CD4-positive, CD25-positive, alpha-beta regulatory T cell (primary cell): ENCODE measurements at places on chromosomes 7 and 10. TPM values are rescaled to one million over a fixed set of nuclear protein-coding genes. Genes with fewer than 3 reads are reported as not detected.

Gene PLCE1
- not detected for total RNA-seq

- no peak overlapping the region for H3K27ac ChIP-seq
- H3K4me3 ChIP-seq, result no peak overlapping the region
- H3K27me3 ChIP-seq, result no peaks in the 10 kb centered on the region
- H3K4me1 ChIP-seq, result no peaks in the 10 kb centered on the region
- H3K36me3 ChIP-seq, result no peaks in the 10 kb centered on the region
Observed at GRCh38 chr10:78520737-78521430, 487.2 kb downstream of the RPS24 start.

Gene SPDYE8
- not detected for total RNA-seq

Gene PTEN
- total RNA-seq, result 99.2 TPM

GRCh38 chr7:130927564-130927963 lies 193.6 kb upstream of the KLF14 start:
- H3K27ac ChIP-seq, result peak overlapping the region; percentile 94
- H3K4me1 ChIP-seq, result peaks cover 93% of the 10 kb centered on the region
- DNase-seq, result no peak
- H3K27me3 ChIP-seq, result no peaks in the 10 kb centered on the region

Gene HIF1AN
- total RNA-seq, result 42.9 TPM

Gene RET
- 0.37 TPM for total RNA-seq

- H3K27ac ChIP-seq, result peak overlapping the region; percentile 71
- no peak overlapping the region for H3K4me3 ChIP-seq
- H3K4me1 ChIP-seq, result peaks cover 76% of the 10 kb centered on the region
- H3K36me3 ChIP-seq, result no peaks in the 10 kb centered on the region
- H3K27me3 ChIP-seq, result no peaks in the 10 kb centered on the region
Observed at GRCh38 chr10:72322280-72323058, 32.2 kb downstream of the DNAJB12 start.

GRCh38 chr7:148515237-148515636 lies 75.3 kb upstream of the C7orf33 start:
- DNase-seq, result no peak
- H3K27ac ChIP-seq, result no peak overlapping the region
- H3K27me3 ChIP-seq, result no peaks in the 10 kb centered on the region
- no peak overlapping the region for H3K4me3 ChIP-seq
- no peaks in the 10 kb centered on the region for H3K36me3 ChIP-seq

DNA sequence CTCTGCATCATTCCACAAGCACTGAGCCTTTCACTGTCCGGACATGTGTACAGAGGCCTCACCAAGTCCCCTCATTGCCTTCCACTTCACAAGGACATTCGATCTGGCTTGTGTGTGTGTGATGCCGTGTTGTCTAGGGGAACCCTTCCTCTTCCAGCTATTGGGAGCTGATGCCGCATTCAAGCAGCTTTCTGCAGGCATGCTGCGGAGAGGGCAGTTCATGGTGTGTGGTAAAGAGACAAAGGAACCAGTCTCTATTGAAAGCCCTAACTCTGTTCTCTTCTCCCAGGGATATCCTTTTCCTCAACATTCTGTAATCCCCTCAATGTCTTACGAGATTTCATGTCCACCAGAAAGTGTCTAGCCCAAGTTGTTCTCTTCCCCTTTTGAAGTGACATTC lies 141.6 kb downstream of the ALOX5 start:
- H3K36me3 ChIP-seq, result no peaks in the 10 kb centered on the region
- no peak for DNase-seq
- H3K27me3 ChIP-seq, result no peaks in the 10 kb centered on the region
- no peaks in the 10 kb centered on the region for H3K4me1 ChIP-seq

DNA sequence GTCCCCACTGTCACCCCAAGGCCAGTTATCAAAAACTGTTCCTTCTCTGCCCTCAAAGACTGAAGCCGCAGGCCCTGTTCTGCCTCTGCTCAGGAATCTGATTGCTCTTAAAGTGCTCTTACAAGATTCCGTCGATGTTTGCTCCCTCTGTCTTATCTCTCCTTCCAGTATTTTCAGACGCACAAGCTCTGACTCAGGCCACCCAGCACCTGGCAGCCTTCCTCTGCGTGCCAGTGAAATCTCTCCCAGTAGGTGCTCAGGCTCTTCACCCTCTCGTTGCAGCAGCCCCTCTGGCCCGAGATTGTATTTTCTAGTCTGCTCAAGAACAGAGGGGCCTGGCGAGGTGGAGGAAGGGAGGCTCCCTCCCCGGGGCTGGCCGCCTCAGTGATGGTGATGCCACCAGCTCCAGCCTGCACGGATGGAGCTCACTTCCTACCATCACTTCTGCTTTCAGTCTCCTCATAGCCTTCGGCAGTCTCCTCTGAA lies 276.2 kb downstream of the USP6NL start:
- DNase-seq, result no peak
- no peaks in the 10 kb centered on the region for H3K4me1 ChIP-seq
- H3K4me3 ChIP-seq, result no peak overlapping the region
- no peak overlapping the region for H3K27ac ChIP-seq
- peaks cover 48% of the 10 kb centered on the region for H3K36me3 ChIP-seq
- H3K27me3 ChIP-seq, result no peaks in the 10 kb centered on the region

DNA sequence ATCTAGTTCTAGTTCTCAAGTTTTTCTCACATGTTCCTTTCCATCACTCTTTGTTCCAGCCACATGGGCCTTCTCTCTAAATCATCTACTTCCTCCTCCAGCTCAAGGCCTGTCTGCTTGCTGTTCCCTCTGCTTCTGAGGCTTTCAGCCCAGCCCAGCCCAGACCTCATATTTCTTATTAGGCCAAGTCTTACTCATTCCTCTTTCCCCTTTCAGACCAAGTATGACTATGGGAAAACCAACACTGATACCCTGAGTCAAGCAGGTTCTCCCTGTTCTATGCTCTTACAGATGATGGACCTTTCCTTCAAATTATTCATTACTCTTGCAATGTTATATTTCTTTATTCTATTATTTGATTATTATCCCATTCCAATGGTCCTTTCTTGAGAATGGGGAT lies 80.3 kb upstream of the SEM1 start:
- H3K27ac ChIP-seq, result no peak overlapping the region
- no peak overlapping the region for H3K4me3 ChIP-seq
- no peaks in the 10 kb centered on the region for H3K36me3 ChIP-seq
- H3K4me1 ChIP-seq, result no peaks in the 10 kb centered on the region
- peaks cover 1% of the 10 kb centered on the region for H3K27me3 ChIP-seq

- H3K4me1 ChIP-seq, result no peaks in the 10 kb centered on the region
- DNase-seq, result no peak
- H3K36me3 ChIP-seq, result no peaks in the 10 kb centered on the region
- no peak overlapping the region for H3K4me3 ChIP-seq
- H3K27me3 ChIP-seq, result no peaks in the 10 kb centered on the region
- H3K27ac ChIP-seq, result no peak overlapping the region
Observed at GRCh38 chr7:424961-425793, 94.5 kb downstream of the PDGFA start.

DNA sequence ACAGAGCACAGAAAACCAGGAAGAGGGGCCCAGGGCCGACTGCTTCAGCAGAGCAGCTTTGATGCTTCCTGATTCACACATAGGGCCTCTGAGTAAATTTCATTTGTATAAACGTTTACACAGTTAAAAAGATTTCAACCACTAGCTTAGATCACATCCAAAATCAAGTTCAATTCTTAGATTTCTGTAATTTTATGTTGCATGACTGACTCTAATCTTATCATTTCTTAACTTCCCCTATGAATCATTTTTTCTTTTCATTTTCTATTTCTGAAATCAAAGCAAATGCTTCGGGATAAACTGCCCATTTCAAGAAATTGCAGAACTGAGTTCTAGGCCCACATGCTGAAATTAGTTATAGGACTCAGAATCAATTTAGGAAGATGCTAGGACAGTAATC lies 224.7 kb downstream of the INHBA start:
- no peaks in the 10 kb centered on the region for H3K4me1 ChIP-seq
- H3K27me3 ChIP-seq, result no peaks in the 10 kb centered on the region
- no peak overlapping the region for H3K4me3 ChIP-seq

Gene OR2A1
- total RNA-seq, result not detected

- H3K27ac ChIP-seq, result no peak overlapping the region
- no peak overlapping the region for H3K4me3 ChIP-seq
- peak; percentile 43 for DNase-seq
- no peaks in the 10 kb centered on the region for H3K4me1 ChIP-seq
- no peaks in the 10 kb centered on the region for H3K36me3 ChIP-seq
Observed at GRCh38 chr10:86693721-86694369, 25.5 kb downstream of the LDB3 start.

DNA sequence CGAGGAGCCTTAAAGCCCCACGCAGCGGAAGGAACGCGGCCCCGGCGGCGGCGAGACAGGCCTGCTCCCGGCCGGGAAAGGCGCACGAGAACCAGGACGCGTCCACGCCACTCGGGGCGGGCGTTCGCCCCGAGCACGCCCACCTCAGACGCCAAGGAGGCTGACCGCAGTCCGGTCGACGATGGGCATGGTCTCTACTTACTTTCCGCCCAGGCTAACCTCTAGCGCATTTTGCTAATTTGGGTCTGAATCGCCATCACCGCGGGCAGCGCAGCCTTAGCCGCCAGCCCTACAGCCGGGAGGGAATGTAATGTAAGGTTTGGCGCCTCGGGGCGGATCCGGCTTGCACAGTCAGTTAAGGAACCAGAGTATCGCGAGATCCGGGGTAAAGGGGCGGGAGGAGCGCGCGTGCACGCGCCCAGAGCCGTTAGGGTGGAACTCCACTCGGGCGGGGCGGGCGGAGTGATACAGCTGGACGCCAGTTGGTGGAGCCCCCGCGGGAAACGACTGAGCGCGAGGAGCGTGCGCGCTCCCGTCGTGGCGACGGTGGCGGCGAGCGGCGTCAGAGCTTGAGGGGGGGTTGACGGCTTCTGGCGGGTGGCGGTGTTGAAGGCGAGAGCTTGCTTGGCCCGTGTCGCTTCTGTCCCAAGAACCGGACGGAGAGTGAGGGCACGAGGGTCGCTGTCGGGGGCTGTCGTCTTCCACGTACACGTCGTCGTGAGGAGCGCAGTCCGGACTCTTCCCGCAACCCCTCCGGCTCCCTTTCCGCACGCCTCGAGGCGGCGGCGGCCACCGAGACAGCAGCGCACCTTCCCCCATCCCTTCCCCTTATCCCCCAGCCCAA lies at the start of gene LUC7L2:
TSS of gene LUC7L2 (plus strand) at position 529 of the 844 bp plus-strand sequence. CDS start 368 bp downstream, outside the sequence.
- peak within 1 kb of the TSS; percentile 100 for H3K27ac ChIP-seq
- DNase-seq, result peak; percentile 99
- no peaks in the 10 kb centered on the region for H3K27me3 ChIP-seq

DNA sequence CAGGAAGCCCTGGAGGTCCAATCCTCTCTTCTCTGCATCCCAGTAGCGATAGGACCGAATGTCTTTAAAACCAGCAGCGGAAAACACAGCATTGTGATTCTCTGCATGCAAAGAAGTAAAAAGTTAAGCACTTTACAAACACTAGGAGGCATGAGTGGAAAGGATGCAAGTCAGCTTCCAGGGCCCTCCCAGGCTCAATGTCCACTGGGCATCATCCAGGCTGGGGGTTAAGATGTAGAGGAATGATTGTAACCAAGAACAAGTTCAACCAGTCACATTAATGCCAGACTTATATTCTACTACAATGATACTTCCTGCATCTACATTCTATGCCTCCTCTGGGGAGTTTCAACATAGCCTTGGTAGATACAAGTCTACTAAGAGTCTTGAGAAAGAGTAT lies 24.3 kb downstream of the GOT1 start:
- H3K4me3 ChIP-seq, result no peak overlapping the region
- peaks cover 41% of the 10 kb centered on the region for H3K36me3 ChIP-seq
- no peaks in the 10 kb centered on the region for H3K4me1 ChIP-seq
- no peak for DNase-seq
- H3K27me3 ChIP-seq, result no peaks in the 10 kb centered on the region

DNA sequence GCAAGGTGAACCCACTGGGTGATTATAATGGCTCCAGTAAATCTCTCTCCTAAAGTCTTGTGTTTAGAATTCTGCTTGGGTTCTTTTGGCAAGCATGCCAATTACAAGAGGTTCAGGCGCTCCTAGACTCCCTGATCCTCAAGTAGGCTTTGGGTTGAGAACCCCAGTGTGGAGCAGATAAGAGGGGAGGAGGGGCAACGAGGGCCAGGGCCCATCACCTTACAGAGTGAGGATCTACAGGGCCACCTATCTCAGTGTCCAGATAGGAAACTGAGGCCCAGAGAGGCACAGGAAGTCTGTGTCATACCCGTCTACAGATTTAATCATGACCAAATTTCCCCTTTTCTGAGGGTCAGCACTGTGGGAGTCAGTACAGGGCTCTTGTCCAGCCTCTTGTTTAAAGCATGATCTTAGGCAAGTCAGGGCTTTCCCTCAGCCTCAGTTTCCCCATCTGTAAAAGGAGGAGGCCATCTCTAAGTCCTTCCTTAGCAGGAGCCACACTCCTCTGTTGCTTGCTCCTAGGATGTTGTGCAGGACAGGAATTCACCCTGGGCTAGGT lies 4.4 kb downstream of the TACR2 start:
- H3K4me1 ChIP-seq, result peaks cover 15% of the 10 kb centered on the region
- no peaks in the 10 kb centered on the region for H3K36me3 ChIP-seq

Gene IFIT5
- 20.8 TPM for total RNA-seq

Gene VAX1
- not detected for total RNA-seq

Gene CADPS2
- total RNA-seq, result not detected

Gene FAS
- total RNA-seq, result 169 TPM

- no peaks in the 10 kb centered on the region for H3K36me3 ChIP-seq
- H3K4me1 ChIP-seq, result peaks cover 9% of the 10 kb centered on the region
- H3K27ac ChIP-seq, result no peak overlapping the region
- H3K27me3 ChIP-seq, result peaks cover 13% of the 10 kb centered on the region
Observed at GRCh38 chr7:70696201-70696754, 435.7 kb upstream of the GALNT17 start.
